ENCODE measurements at places on chromosomes 12 and 14.

GRCh38 chr12:49201595-49202295, 12.9 kb upstream of the TUBA1A start:
- no peak for DNase-seq

DNA sequence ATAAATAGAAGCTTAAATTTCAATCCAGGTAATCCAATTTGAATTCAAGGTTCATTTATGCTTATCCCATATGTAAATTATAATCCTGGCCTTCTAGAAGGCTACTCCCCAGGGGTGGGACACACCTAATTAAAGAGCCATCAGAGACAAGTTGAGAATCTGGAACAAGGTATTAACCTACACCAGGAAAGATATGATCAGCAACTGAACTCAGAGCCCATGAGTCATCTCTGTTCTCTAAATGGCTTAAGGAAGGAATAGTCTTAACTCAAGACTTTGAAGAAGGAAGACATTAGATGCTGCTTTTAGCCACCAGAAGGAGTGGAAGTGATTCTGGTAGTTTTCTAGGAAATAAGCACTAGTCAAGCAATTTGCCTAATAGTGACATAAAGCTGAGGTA, 88.0 kb downstream of the KIF21A start:
- no peak for DNase-seq

DNA sequence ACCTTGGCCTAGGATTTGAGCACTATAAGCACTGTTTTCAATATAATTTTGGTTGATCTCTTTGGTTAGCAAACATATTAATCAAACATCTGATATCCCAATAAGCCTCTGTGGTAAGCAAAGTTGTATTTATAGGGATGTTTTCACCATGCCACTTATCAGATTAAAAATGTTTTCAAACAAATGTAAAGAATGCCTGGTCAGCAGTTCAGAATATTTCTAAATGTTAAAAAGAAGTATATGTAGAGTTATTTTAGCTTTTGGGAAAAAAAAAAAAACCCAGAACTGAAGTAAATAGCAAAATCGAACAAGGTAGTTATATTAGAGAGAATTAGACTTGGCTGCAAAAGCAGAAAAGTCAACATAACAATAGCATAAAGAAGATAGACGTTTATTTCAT, 3.9 kb downstream of the NAV3 start:
- no peak for DNase-seq

DNA sequence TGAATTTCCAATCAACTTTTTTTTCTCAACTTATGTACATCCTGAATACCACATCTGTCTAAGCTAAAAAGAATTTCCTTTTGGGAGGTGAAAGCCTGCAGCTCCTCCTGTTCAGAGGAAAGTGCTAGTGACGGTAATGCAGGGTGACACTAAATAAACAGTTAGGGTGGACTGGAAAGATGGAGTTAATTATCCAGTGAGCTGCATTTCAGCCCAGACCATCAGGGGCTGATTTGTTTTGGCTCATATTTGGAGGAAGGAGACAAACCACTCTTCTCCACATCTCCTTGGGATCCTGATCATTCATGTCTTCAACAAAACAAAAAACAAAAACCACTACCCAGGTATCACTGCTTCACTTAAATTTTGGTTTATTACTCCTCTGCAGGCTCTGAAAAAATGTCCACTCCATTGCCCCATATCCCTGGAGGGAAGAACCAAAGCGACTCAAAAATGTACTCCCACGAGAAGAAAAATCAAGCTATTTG, 5.1 kb upstream of the SIX1 start:
- no peak for DNase-seq

- no peak for DNase-seq
Measured at GRCh38 chr12:52402873-52403540, 3.1 kb downstream of the KRT82 start.

- DNase-seq: no peak
Measured at GRCh38 chr14:56026506-56026905, 91.7 kb upstream of the PELI2 start.

DNA sequence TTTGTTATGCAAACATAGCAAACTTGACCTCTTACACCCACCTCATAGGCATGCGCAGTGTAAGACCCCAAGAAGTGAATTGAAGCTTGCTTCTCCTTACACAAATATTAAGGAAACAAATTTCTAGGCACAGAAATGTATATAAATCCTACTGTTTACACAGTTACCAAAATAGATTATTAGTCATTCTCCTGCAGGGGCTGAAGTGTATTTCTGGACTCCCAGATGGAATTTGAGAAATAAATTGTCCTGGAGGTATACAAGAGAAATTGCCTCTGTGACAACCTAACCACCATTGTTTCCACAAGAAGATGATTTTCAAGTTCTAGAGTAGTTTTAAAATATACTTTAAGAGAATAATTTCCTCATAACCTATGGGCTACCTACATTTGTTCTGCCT, 656.0 kb upstream of the MDGA2 start:
- no peak for DNase-seq

DNA sequence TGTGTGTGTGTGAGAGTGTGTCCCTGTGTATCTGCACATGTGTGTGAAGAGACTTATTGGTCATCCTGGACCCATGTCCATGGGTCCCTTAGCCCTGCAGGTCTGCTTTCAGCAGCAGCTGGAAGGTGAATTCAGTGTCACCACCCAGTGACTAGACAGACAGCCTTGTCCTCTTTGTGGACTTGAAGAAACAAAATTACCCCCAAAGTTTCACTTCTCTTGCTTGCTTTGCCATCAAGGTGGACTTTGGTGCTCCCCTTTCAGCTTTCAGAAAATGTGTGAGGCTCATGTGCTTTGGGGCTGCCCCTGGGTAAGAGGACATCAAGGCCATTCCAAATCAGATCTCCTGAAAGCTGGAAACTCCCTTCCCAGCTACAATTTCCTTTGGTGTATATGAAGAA, 1063.8 kb downstream of the BCL11B start:
- no peak for DNase-seq
